Right lobe of liver (tissue), 6 donors: ENCODE measurements at places on chromosomes 6 and 20. TPM values are rescaled to one million over a fixed set of nuclear protein-coding genes. Genes with fewer than 3 reads are reported as not detected.

Gene C20orf204
- 0.29 TPM for total RNA-seq

- no peaks in the 10 kb centered on the region for H3K27me3 ChIP-seq
- H3K4me3 ChIP-seq, result no peak overlapping the region
- DNase-seq, result no peak
- H3K27ac ChIP-seq, result no peak overlapping the region
Measured at GRCh38 chr6:134797400-134798113, 152.3 kb downstream of the ALDH8A1 start.

GRCh38 chr6:11833626-11834592, 55.3 kb upstream of the ADTRP start:
- no peaks in the 10 kb centered on the region for H3K36me3 ChIP-seq
- no peaks in the 10 kb centered on the region for H3K27me3 ChIP-seq
- DNase-seq, result no peak
- H3K4me3 ChIP-seq, result no peak overlapping the region

GRCh38 chr20:55253781-55254180, 751.5 kb downstream of the CBLN4 start:
- no peaks in the 10 kb centered on the region for H3K36me3 ChIP-seq
- H3K27me3 ChIP-seq, result no peaks in the 10 kb centered on the region
- no peaks in the 10 kb centered on the region for H3K4me1 ChIP-seq

DNA sequence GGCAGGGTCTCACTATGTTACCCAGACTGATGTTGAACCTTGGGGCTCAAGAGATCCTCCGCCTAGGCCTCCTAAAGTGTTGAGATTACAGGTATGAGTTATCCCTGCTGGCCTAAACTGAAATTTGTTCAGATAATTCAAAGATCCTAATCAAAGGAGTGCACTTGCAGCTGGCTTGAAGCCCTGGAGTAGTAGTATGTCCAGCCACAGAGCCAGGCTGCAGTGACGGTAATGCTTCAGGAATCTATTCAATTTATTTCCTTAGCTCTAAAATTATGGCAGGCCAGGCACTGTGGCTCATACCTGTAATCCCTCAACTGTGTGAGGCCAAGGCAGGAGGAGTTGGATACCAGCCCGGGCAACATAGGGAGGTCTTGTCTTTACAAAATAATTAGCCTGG, 1.4 kb upstream of the DDX43 start:
- H3K27ac ChIP-seq, result no peak overlapping the region
- DNase-seq, result no peak
- no peaks in the 10 kb centered on the region for H3K36me3 ChIP-seq
- H3K4me3 ChIP-seq, result no peak overlapping the region

- H3K27me3 ChIP-seq, result no peaks in the 10 kb centered on the region
- no peak for DNase-seq
- H3K4me1 ChIP-seq, result no peaks in the 10 kb centered on the region
- H3K36me3 ChIP-seq, result no peaks in the 10 kb centered on the region
- no peak overlapping the region for H3K4me3 ChIP-seq
Measured at GRCh38 chr20:39676241-39676640, 714.1 kb downstream of the DHX35 start.

- H3K36me3 ChIP-seq, result no peaks in the 10 kb centered on the region
- H3K4me3 ChIP-seq, result no peak overlapping the region
- no peaks in the 10 kb centered on the region for H3K4me1 ChIP-seq
- H3K27me3 ChIP-seq, result no peaks in the 10 kb centered on the region
Measured at GRCh38 chr6:138031417-138031816, 75.8 kb downstream of the PERP start.
